ENCODE measurements at places on chromosomes 2 and 18.

GRCh38 chr2:219286436-219287115 is 7.4 kb downstream of the DNAJB2 start:
- no peak for DNase-seq

GRCh38 chr2:101741775-101742520 is 44.4 kb downstream of the MAP4K4 start:
- peak; percentile 27 for DNase-seq

GRCh38 chr2:127324635-127325034 is 30.7 kb upstream of the ERCC3 start:
- DNase-seq: no peak

- no peak for DNase-seq
Observed at GRCh38 chr2:58517881-58518280, 276.8 kb upstream of the FANCL start.

DNA sequence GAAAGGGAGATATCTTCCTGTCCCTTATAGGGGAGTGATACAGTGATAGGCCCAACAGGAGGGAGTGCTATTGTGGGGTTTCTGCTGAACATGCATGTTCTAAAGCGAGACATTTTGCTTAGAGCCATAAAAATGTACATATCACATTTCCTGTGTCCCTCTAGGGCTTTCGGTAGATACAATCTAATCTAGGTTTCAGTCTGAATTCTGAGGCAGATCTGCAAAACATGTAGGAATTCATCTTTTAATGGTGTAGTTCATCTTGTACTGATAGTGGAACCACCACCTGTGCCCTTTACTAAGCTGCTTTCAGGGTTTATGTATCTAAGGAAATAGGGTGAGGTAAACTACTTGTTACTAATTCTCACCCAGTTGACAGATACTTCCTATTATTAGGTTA is 73.8 kb downstream of the SPTBN1 start:
- no peak for DNase-seq

DNA sequence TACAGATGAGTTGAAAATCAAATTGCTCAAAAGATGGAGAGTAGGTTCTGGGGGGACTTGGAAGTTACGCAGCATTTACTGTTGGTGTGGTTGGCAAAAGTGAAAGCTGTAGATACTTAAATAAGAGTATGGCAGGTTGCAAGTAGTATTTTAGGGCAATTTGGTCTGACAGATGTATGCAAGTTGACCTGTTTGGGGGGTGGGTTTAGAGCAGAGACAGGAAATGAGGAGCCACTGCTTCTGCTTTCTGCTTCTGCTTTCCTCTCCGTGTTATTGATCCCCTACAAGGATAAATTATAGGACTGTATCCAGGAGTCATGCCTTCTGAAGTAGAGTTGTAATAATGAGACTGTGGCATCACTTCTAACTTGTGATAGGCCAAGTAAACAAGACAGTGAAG is 71.2 kb downstream of the EPAS1 start:
- DNase-seq: no peak

DNA sequence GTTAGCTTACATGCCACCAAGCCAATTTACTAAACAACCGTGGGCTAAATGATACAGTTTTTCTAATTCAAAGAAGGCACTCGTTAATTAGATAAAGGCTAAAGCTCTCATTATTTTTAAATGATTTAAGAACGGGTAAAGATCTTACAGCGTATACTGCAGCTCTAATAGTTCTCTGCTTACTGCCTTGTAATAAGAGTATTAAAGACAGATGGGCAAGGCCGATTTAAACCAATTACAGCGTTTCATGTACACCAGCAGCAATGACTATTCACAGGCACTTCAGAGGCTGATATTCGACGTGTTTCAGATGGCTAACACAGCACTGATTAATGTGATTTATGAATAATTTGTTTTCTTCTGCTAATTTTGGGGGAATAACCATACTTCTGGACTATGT is 259.3 kb downstream of the ZNF407 start:
- DNase-seq: no peak

GRCh38 chr2:236309669-236310029 is 45.4 kb upstream of the ASB18 start:
- peak; percentile 71 for DNase-seq

Measured in WTC11 (cell line).